LoVo (cell line): ENCODE measurements at places on chromosomes 6 and 20.
A peak's percentile ranks its signal among the peaks of the same experiment; 100 is the strongest.

DNA sequence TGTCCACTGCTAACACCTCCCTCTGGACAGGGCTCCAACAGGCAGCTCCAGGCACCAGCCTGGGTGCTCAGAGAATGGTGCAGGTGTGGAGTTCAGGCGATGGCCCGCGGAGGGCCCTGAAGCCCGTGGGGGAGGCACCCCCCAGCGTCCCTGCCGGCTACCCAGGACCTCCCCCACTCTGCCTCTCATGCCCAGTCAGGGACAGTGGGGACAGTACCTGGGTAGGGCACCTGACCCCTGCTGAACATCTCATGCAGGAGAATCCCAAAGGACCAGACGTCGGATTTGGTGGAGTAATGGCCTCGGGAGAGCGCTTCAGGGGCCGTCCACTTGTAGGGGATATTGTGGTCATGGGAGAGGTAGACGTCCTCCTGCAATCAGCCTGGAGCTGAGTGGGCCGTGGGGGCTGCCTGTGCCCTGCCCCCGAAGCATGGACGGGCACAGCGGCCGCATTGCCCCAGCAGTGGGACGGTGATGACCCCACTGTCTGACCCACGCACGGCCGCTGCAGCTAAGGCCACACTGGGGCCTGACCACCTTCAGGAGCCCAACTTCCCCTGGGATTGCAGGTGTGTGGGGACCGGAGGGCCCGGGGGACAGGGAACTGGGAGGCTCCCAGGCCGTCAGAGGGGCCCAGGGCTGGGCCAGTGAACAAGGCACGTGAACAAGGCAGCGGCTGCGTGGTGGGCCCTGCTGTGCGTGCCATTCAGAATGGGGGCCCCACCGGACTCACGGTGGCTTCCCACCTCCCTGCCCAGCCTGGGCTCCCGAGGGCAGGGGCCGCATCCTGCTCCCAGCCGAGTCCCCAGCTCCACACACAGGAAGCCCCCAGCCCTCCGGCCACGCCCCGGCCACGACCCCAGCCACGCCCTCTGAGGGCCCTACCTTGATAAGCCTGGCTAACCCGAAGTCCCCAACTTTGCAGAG lies 7.1 kb downstream of the PTK6 start:
- no peak for DNase-seq

- no peak for DNase-seq
Observed at GRCh38 chr6:46760925-46761324, 14.2 kb downstream of the ANKRD66 start.

DNA sequence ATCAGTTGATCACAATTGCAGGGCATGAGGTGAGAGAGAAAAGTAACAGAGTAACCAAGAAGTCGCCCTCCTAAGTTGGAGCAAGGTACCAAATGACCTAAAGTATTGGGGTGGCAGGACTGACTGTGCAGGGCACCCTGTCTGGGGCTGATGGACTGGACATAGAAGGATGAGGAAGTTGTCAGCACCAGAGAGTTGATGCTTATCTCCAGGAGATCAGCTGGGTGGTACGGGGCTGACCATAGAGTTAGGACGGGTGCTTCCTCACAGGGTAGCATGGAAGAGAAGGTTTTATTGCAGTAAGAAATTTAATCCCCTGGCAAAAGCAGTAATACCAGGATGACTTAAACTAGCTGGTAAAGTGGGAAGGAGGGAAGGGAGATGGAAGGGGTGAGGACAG lies 66.7 kb downstream of the TMEM170B start:
- DNase-seq, result no peak

DNA sequence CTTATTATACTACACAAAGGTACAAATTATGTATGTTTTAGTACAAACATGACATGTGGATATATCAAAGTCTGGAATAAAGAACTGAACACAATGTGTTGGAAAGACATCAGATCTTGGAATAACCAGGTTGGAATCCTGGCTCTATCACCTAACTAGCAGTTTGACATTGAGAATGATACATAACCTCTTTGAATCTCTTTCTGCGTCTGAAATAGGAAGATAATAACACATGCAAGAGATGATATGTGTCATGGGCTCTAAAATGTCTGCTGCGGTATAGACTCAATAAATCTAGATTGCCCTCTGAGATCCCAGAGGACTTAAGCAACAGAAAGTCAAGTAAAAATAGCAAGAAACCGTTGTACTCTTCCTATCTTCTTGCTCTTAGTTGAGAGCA lies 66.8 kb upstream of the CCN2 start:
- DNase-seq, result no peak

DNA sequence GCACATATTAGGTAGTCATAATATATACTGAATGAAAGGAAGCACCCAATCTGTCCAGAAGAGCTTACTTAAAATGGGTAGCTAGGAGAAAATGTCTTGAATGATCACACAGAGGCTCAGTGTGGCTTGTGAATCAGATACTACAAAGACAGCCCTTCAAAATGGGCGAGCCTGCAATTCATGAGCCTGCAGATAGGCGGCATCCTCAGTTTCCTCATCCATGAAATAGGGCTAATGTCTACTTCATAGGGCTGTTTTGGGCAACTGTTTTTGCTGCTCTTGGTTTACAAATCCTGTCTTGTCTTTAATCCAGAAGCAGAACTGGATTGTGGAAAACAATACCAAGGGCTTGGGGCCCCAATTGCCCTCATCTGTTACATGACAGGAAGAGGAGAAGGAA lies 129.3 kb upstream of the KCNK16 start:
- DNase-seq, result no peak

GRCh38 chr6:142863981-142864380 lies 81.0 kb downstream of the HIVEP2 start:
- DNase-seq, result no peak

DNA sequence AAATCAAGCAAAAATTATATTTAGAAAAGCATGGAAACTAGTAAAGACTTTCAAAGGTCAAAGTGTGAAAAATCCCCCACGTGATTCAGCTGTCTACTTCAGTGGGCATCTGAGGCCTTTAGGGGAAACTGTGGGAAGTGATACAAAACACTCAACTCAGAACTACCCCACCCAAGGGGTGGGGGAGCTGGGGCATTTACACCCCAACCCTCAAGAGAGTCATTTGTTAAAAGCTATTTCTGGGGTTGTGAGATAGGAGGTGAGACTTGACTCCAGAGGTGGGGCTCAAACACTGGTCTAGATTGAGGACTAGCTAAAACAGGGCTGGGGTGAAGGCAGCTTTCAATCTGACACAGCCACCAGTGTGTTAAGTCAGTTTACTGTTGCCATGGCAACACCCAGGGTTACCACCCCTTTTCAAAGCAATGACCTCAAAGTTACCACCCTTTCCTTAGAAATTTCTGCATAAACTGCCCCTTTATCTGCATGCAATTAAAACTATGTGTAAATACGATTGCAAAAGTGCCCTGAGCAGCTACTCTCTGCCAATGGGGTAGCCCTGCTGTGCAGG lies 9.9 kb upstream of the GTSF1L start:
- no peak for DNase-seq

GRCh38 chr6:35492258-35492973 lies 4.5 kb downstream of the TEAD3 start:
- DNase-seq, result no peak

DNA sequence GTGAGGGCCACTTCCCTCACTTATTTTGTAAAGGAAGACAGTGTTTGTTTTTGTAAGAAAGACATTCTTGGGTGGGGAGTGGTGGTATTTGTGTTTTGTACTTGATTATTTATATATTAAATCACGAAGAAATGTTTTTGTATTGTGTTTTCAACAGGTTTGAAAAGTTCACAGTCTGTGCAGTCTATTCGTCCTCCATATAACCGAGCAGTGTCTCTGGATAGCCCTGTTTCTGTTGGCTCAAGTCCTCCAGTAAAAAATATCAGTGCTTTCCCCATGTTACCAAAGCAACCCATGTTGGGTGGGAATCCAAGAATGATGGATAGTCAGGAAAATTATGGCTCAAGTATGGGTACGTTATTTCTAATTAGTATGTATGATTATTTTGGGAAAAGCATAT lies 137.2 kb downstream of the NCOA3 start:
- DNase-seq, result no peak

DNA sequence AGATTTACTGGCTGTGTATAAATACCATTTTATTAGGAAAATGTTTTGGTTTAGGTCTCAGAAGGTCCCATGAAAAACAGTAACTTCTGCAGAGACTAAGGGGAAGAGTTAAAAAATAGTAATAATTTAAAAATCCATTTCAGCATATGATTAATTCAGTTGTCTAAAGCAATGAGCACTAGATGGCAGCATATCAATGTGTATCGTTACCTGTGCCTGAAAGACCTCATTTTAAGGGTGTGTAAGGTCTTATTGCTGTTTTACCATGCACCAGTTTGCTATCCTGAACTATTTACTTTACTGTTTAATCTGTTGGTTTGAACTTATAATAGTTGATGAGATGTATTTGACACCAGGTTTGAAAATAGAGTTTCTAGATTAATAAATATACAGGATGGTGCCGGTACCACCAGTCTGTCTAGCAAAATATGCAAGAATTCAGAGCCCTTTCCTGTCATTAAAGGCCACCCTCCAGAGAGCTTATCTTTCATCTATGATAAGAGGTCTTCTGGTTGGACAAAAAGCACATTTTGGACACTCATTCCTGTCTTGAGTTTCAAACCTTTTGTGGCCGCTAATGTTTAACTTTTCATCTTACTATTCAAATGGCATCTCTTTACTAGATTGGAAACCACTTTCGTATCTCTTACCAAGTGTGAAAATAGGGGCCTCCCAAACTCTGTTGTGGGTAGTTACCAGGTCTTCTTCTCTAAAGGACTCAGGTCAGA lies 8.9 kb upstream of the AHI1 start:
- peak; percentile 56 for DNase-seq
